ENCODE measurements at places on chromosomes 5 and 9.

DNA sequence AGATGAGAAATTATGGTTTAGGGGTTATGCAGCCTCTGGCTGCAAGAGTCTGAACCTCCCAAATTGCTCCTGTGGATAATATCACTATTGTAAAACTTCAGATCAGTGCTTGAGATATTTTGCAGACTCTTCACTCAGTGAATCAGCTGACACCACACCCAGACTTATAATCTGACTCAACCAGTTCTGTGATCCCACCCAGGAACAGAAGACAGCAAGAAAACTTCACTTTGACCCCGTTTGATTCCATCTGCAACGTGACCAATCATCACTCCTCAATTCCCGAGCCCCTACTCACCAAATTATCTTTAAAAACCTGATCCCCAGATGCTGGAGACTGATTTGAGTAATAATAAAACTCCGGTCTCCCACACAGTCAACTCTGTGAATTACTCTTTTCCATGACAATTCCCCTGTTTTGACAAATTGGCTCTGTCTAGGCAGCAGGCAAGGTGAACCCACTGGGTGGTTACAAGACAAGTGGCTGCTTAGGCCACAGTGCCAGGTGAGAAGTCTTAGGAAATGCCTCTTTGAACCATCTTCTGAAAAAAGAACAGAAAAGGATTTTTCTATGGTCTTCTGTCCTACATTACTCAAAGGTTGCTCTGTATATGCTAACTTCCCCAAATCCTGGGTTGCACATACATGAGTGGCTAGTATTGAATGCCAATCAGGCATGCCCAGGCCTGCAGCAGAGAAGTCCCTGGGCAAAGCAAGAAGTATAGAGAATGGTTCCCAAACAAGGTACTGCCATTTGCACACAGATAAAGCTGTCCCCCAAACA is 588.0 kb downstream of the PRELID2 start:
- peak; percentile 82 for DNase-seq

DNA sequence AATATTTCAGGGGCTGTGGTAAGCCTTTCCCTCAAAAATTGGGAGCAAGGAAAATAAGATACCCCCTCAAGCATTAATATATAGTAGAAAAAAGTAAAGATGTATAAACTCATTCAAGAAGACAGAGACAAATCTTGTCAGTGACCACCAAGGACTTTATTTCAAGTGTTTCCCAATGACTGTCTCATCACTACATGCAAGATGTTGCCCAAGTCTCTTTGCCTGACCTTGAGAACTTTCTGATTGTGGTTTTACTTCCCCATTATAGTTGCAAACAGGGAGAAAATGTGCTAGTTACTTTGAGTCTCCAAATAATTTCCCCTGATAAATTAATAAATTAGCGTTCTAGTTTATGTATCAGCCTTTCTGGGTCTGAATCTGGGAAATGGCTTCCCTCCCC is 4.0 kb upstream of the SLC46A2 start:
- DNase-seq: no peak

DNA sequence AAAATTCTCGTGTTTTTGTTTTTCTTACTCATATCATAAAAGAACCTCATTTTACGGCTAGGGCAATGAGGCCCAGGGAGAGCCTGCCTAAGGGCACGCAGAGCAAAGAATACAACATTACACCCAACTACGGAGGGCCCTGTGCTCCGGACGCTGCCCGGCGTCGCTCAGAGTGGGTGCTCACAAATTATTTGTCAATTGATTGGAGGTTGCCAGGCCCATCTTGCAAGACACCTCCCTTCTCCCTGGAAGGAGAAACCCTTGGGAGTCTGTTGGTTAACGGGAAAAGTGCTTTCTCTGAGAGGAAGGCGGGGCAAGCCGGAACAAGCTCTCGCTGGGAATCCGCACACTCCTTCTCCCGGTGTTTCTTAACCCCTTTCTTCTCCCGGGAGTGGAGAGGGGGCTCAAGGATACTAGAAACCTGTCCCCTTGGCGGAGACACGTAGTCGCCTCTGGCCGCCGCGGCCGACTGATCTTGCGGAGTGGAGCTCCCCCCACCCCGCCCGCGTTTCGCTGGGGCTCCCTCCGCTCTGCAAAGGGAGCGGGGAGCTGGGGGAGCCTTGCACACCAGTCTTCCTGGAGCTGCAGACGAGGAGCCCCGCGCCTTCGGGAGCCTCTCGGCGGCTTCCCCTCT is 599.3 kb upstream of the SGCD start:
- no peak for DNase-seq

- no peak for DNase-seq
Observed at GRCh38 chr5:132099905-132100304, 26.3 kb downstream of the CSF2 start.

GRCh38 chr5:61619289-61619688 is 287.2 kb downstream of the ZSWIM6 start:
- DNase-seq: no peak

DNA sequence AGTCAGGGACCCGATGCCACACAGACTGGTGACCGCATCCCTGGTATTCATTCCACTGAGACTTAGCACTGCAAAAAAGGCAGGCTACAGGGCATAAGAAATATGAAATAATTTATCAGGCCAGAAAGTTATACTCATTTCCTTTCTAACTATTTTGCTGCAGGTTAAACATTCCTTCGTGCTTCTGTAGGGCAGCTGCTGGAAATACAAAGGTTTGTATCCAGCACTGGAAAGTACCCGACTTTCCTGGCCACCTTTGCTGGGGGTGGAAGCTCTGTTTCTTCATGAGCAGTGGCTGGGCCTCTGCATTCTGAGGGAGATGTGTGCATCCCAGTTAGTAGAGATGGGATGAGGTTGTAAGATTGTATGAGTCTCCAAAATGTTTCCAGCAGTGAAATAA is 478.6 kb upstream of the WWC1 start:
- peak; percentile 30 for DNase-seq

GRCh38 chr5:139708877-139709581 is 60.9 kb downstream of the CXXC5 start:
- peak; percentile 28 for DNase-seq

DNA sequence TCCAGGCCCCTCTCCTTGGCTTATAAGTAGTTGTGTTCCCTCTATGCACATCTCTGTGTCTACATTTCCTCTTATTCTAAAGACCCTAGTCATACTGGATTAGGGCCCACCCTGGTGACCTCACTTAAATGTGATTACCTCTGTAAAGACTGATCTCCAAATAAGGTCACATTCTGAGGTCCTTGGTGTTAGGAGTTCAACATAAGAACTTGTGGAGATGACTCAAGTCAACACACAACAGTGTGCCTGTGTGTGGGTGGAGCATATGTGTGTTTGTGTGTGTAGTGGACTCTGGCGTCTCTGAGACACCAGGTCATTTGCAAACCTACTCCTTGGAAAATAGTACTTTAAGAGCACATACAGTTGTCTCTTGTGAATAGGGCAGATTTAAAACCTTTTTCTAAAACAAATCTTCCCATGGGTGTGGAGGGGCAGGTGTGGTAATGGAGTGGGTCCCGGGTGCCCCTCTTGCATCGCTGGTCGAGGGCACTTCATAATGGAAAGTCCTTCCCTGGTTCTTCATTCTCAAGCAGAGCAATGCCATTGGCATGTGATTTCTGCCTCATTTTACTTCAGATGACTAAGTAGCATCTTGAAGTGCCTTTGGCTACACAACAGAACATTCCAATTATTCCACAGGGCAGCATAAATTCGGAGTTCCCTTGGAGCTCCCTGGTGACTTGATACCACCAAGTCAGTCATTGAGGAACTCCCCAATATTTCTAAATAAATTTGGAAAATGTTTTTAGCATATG is 84.4 kb downstream of the C9orf152 start:
- no peak for DNase-seq

GRCh38 chr5:125198270-125198974 is 452.0 kb upstream of the ZNF608 start:
- DNase-seq: peak; percentile 23

- no peak for DNase-seq
Observed at GRCh38 chr5:59711310-59711709, 182.2 kb downstream of the PDE4D start.

DNA sequence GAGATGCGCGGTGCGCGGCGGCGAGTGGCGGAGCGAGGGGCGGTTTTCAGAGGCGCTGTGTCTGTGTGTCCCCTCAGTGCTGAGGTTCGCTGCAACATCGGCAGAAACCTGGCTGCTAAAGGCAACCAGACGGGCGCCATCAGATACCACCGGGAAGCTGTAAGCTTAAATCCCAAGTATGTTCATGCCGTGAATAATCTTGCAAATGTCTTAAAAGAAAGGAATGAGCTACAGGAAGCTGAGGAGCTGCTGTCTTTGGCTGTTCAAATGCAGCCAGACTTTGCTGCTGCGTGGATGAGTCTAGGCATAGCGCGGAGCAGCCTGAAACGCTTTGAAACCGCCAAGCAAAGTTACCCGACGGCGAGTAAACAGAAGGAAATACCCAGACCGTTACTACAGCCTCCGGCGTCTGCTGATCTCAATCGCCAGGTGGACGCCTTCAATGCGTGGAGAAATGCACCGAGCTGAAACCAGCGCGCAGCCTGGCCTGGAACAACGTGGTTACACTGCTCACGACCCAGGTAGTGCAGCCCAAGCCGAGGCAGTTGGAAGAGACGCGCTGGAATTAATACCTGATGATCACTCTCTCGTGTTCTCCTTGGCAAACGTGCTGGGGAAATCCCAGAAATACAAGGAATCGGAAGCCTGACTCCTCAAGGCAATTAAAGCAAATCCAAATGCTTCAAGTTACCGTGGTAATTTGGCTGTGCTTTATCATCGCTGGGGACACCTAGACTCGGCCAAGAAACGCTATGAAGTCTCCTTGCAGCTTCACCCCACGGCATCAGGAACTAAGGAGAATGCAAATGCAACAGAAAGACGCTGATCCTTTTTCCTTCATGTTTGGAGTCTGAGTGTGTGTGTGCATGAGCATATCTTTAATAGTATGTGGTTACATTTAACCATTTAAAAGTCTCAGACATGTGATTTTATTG is 15.9 kb downstream of the OR2V1 start:
- DNase-seq: peak; percentile 65

GRCh38 chr5:95086927-95087815 is 197.7 kb downstream of the MCTP1 start:
- no peak for DNase-seq

GRCh38 chr5:38556599-38557307 is at the start of gene LIFR:
Gene LIFR (minus strand): TSS chr5:38556646. CDS start chr5:38530647, 25,999 bp downstream.
- peak; percentile 45 for DNase-seq

All from bronchial epithelial cell (primary cell).